ENCODE measurements at places on chromosomes 6 and 20. TPM values are rescaled to one million over a fixed set of nuclear protein-coding genes. Genes with fewer than 3 reads are reported as not detected.

COL9A3 gene
- total RNA-seq: 1.9 TPM

MCHR2 gene
- not detected for total RNA-seq

- no peak for DNase-seq
Measured at GRCh38 chr6:129619579-129620233, 90.3 kb downstream of the ARHGAP18 start.

GRCh38 chr6:111238464-111239119 lies 151.3 kb downstream of the SLC16A10 start:
- peak; percentile 26 for DNase-seq

TEAD3 gene
- total RNA-seq: 0.68 TPM

GRCh38 chr20:52439375-52439774 lies 247.8 kb upstream of the ZFP64 start:
- DNase-seq: no peak

GRCh38 chr6:15483060-15483459 lies 179.8 kb downstream of the DTNBP1 start:
- no peak for DNase-seq

- peak; percentile 32 for DNase-seq
Measured at GRCh38 chr6:22737331-22737730, 168.0 kb downstream of the HDGFL1 start.

TRIM15 gene
- not detected for total RNA-seq

NRN1 gene
- total RNA-seq: 56.3 TPM

TRIM10 gene
- not detected for total RNA-seq

DNA sequence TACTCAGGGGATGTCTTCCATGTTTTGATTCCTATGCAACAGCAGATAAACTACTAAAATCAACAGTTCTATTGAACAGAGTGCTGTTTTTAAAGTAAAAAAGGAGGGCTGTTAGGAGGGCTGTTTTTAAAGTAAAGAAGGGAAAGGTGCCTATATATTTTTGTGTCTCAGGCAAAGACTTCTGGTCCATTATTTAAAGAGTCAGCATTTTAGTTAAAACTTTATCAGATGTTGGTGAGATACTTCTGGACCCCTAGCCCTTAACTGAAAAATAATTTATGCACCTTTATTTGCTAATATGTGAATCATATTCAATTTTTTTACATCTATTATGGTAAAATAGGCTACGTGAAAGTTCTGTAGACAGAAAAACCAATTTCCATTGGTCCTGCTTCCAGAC lies 144.8 kb downstream of the MOXD1 start:
- no peak for DNase-seq

DNA sequence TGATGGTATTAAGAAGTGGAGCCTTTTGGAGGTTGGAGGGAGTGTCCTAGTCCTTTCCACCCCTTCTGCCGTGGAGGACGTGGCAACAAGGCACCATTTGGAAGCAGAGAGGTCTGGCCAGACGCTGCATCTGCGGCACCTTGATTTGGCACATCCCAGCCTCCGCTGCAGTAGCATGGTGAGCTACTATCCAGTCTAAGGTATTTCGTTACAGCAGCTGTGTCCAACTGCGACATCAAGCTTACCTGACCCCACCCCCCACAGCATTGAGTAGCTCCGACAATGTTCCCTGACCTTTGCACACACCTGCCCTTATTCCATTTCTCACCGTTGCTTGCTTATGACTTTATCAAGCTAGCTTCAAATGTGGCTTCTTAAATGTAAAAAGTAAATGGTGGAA lies 29.8 kb upstream of the SYNJ2 start:
- DNase-seq: no peak

GRCh38 chr6:168724033-168724432 lies 283.0 kb downstream of the SMOC2 start:
- DNase-seq: no peak

DNA sequence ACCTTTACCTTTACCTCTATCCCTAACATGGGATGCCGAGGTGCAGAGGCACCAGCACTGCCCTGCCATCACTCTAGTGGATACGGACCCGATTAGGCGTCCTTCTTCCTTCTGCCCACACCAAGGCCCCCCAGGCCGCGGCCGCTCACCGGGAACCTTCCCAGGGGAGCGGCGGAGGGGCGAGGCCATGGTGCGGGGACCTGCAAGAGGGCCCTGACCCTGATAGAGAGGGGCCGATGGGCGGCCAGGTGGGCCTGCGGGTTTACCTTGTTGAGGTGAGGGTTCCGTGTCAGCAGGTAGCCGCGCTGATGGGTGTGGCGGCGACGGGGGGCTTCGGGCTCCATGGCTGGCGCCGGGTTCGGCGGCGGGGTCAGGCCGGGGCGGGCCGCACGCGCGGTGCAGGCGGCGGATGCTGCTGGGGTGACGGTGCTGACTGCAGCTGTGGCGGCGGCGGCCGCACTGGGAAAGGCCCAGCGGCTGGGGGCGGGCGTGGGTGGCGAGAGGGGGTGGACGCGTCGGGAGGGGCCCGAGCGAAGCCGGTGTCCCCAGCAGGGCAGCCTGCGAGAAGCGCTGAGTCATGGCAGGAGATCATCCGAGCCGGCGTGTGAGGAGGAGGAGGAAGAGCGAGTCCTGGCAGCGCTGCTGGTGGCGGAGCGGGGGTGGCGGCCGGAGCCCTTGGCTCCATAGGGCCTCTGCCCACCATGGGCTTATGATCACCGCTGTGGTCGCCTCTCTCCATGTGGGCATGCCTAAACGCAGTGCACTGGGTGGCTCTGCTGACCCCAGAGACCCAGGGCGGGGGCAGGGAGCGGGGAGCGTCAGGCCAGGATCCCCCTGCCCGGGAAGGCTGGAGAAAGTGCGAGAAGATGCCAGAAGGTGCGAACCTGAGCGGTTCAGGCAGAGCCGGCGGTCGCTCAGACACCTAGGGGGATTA lies at the start of gene ME1:
TSS of gene ME1 (minus strand) at position 441 of the 934 bp plus-strand sequence. CDS start at position 344, 97 bp downstream.
- peak; percentile 84 for DNase-seq

DNA sequence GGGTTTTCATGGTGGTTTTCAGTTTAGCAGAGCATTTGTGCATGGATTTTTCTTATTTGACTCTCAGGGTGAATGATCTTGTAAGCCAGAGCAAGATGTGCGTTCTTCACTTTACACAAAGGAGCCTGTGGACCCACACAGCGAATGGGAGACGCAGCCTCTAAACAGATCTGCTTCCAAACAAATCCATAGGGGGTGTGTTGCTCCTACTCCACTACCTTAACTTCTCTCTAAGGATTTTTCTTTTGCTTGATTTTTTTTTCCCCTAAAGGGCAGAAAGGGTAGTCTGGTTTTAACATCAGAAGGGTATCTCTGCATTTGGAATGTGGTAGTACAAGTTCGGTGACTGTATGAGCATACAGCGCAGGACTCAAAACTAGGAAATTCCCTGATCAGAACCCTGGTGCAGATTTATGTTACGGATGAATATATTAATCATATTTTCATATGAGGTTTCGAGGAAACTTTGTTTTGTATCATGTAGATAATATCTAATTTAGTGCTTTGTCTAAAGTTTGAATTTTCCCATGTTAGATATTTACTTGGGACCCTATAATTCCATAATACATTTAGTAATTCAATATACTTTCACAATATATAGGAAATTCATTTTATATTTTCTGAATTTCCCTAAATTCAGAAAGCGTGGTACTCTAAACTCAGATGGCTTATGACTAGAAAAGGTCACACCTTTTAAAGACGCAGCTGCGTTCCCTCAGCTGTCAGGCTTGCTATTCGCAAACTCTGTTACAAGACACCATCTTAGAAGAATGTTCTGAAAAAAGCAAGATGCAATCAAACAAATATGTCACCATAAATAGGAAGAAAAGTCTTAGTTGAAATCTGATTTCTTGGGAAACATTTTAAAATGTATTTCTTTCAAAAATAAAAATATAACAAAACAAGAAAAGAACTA lies 196.9 kb downstream of the TMEM242 start:
- no peak for DNase-seq

- no peak for DNase-seq
Measured at GRCh38 chr20:38798266-38798665, 7.2 kb upstream of the PPP1R16B start.

ZC3H12D gene
- 0.17 TPM for total RNA-seq

RBBP8NL gene
- total RNA-seq: not detected

VPS52 gene
- 33.7 TPM for total RNA-seq

- no peak for DNase-seq
Measured at GRCh38 chr20:1457992-1458391, 8.7 kb downstream of the NSFL1C start.

DNA sequence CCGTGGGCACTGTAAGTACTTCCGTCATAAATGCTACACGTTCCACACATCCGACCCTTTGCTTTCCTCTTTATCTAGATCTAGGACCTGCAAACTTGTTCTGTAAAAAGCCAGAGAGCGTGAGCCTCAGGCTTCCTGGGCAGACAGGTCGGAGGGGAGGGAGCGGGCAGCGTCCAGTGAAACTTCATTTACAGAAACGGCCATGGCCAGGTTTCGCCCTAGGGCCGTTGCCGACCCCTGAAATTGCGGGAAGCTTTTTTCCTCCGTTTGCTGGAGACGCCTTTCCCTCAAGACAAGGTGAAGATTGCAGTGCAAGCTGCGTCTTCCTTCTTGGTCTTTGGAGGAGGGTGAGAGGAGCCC lies 155.4 kb downstream of the DLL1 start:
- no peak for DNase-seq
